ENCODE measurements at places on chromosomes 16 and 17.
A peak's percentile ranks its signal among the peaks of the same experiment; 100 is the strongest.

- no peak for DNase-seq
These were observed 15.1 kb downstream of the CRK start for GRCh38 chr17:1440921-1441320.

GRCh38 chr16:56637814-56638750 is at the start of gene MT1A:
TSS of gene MT1A (plus strand) at chr16:56638666. CDS start at chr16:56638739, 73 bp downstream.
- no peak for DNase-seq

- no peak for DNase-seq
These were observed 48.1 kb downstream of the KSR1 start for GRCh38 chr17:27504188-27504995.

DNA sequence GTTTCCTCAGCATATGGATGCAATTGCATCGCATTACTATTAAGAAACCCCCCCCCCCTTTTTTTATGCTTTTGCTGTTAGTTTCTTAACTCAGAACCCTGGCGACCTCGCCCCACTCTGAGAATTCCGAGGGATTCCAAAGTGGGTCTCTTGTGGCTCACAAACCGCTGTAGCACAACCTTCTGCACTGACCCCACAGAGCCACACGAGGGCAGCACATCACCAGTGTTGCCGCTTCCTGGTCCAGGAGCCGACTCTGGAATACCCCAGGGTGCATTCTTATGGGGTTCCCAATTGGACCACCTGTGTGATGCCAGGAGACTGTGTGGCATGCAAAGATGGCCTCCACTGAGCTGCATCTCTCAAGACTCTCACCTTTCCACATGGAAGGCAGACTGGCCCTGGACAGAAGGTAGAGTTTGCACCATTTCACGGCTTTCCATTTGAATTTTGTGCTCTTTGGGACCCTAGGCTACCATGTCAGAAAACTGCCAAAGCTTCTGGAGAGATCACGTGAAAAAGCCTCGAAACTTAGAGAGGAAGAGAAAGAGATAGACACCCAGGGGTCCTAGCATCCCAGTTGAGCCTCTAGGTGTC is 432.7 kb upstream of the ASIC2 start:
- DNase-seq, result peak; percentile 4

DNA sequence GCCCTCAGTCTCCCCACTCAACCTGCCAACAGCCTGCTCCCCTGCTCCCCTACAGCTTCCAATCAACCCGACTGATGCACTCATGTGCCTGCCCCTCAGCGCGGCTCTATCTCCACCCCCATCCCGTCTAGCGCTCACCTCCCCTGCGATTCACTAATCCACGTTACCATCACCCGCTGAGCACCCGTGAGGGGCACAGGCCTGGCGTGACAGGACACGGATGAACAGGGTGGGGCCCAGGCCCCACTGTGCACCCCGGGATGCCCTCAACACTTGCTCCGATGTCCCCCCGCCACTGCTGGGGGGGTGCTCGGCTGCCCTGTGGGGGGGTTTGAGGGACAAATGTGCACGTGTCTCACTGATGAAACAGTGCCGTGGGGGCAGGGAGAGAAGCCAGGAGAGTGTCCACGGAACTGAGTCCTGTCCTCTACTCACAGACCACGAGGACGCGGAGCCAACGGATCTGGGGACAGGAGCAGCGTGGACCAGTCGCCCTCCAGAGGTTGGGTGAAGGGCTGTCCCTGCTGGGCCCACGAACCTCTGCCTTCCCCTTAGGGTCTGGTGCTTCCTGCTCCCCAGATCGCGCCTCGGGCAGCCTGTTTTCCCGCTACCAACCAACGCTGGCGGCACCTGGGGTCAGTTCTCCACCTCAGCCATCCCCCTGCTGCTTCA is 66.7 kb downstream of the RPH3AL start:
- DNase-seq, result no peak

DNA sequence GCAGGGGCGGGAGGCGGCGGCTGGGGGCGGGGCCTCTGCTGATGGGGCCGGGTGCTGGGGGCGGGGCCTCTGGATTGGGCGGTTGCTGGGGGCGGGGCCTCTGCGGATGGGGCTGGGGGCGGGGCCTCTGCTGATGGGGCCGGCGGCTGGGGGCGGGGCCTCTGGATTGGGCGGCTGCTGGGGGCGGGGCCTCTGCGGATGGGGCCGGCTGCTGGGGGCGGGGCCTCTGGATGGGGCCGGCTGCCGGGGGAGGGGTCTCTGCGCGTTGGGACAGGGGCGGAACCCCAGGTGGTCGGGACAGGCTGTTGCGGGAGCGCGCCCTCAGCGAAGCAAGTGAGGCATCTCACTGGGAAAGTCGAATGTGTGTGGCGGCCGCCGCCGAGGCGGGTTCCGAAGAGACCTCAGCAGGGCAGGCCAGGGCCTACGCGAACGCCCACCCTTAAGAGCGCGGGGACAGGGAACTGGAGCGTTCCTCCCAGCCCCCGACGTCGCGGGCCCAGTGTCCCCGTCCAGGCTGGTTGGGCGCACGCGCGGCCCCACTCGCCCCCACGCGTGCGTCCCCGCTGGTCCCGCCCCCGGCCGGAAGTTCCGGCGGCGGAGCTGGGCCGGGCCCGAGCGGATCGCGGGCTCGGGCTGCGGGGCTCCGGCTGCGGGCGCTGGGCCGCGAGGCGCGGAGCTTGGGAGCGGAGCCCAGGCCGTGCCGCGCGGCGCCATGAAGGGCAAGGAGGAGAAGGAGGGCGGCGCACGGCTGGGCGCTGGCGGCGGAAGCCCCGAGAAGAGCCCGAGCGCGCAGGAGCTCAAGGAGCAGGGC is at the start of gene STUB1:
Gene STUB1, plus strand, starts transcription at position 597 of the 811 bp plus-strand sequence. Its CDS starts 116 bp downstream, at position 713.
- DNase-seq, result peak; percentile 84

GRCh38 chr17:30524847-30525246 is 47.6 kb downstream of the GOSR1 start:
- DNase-seq, result no peak

DNA sequence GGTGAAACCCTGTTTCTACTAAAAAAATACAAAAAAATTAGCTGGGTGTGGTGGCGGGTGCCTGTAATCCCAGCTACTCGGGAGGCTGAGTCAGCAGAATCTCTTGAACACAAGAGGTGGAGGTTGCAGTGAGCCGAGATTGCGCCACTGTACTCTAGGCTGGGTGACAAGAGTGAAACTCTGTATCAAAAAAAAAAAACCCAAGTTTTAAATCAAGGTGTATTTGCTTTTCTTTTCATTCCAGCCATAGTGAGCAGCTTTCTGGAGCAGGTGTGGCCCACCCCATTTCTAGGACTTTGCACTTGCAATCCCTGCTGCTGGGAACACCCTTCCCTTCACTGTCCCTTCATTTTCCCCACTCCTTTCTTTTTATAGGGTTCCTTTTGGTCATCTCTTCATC is 28.8 kb downstream of the TMEM238L start:
- DNase-seq, result no peak

DNA sequence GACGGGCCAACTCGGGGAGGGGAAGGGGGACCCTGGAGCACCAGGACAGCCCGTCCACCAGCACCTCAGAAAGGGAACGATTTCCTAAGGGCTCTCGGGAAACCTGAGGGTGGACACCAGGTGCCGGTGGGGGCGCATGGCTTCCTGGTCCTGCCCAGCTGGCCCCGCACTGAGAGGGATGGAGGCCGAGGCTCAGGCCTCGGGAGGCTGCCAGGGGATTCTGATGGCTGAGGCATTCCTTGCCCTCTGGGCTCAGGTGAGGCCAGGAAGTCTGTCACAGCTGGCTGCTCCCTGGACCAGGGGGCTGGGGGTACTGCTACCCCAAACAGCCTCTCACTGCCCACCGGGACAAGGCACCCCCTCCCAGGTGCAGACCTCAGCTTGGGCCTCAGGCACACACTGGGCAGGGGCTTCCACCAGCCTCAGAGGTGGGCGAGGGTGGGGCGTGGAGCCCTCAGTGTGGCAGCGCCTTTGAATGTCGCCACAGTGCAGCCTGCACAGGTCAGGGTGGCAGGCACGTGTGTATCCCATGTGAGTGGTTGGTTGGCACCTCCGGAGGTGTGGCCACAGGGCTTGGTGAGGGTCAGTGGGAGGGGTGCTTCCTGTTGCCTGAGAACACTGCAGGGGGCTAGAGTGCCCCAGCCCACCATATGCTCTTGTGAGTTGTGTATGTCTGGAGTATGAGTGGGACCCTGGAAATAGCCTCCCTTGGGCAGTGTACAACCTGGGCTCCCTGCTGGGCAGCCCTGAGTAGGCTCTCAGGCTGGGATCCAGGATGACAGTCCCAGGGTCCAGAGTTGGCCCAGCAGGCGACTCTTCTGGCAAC is 3.9 kb upstream of the FSCN2 start:
- DNase-seq, result no peak

DNA sequence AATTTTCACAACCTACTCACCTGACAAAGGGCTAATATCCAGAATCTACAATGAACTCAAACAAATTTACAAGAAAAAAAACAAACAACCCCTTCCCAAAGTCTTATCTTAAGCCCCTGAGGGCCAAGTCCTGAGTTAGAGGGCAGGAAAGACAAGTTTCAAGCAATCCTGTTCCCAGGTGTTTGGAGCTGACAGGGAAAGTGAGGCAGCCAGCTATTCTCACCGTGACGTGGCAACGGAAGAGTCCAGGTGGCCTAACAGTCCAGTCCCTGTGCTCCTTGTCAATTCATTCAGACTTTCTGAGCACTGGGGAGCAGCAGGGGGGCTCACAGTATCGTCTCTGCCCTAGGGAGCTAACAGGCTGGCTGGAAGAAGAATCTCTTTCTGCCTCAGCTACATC is 89.7 kb upstream of the RCVRN start:
- DNase-seq, result no peak

- no peak for DNase-seq
These were observed 8.0 kb upstream of the MYH13 start for GRCh38 chr17:10380631-10381408.

GRCh38 chr16:48121276-48121675 is 34.5 kb downstream of the ABCC12 start:
- DNase-seq, result no peak

DNA sequence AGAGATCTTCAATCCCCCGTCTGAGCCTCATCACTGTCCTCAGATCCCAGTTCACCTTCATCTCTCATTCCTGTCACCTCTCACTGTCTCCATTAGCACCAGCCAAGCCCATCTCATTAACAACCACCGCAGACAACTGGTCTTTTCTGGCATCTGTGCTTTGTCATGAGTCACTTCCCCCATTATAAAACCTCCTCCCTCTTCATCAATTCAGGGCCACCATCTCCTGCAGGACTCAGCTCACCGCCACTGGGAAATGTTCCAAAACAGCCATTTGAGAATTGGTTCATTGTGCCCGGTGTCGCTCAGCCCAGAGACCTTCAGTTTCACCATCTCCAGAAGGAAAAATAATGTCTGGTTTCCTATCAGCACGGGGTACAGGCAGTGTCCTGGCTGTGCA is 56.9 kb upstream of the TEKT3 start:
- no peak for DNase-seq

GRCh38 chr17:6856051-6856450 is 24.5 kb upstream of the TEKT1 start:
- DNase-seq, result no peak

DNA sequence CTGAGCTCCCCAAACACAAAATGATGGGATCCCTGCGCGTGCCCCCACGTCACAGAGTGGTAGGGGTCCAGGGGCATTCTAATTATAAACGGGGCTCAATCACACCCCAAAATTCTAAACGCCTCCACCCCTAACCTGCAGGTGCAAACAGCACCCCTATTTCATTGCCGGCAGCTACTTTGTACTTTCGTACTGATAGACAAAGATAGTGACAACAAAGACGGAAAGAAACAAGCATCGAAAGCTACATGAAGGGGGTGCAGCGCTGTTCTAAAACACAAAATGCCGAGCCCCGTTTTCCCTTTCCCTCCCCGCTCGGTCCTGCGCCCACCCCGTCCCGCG is 13.9 kb downstream of the MIS12 start:
- DNase-seq, result no peak

- DNase-seq, result no peak
These were observed 3.3 kb upstream of the AXIN2 start for GRCh38 chr17:65564793-65565192.

GRCh38 chr16:9446471-9447194 is 355.2 kb downstream of the HAPSTR1 start:
- DNase-seq, result no peak

GRCh38 chr16:77117707-77118106 is 73.3 kb upstream of the MON1B start:
- DNase-seq, result no peak

- DNase-seq, result no peak
These were observed 357.5 kb downstream of the C16orf95 start for GRCh38 chr16:86959729-86960128.

DNA sequence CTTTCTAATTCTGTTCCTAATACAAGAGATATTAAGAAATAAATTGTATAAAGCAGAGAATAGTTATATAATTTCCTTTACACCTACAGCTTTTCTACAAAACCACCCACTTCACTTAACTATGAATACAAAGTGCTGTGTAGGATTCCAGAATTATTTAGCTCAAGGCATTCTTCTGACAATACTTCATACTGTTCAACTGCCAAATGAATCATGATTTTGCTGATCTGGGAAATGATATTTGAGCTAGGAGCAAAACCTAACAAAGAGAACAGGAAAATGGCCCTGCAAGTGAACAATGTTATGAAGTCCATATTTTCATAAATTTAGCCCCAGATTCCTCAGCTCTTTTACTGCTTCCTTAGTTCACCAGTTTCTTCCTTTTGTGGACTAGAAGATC is 12.9 kb downstream of the BBS2 start:
- no peak for DNase-seq

DNA sequence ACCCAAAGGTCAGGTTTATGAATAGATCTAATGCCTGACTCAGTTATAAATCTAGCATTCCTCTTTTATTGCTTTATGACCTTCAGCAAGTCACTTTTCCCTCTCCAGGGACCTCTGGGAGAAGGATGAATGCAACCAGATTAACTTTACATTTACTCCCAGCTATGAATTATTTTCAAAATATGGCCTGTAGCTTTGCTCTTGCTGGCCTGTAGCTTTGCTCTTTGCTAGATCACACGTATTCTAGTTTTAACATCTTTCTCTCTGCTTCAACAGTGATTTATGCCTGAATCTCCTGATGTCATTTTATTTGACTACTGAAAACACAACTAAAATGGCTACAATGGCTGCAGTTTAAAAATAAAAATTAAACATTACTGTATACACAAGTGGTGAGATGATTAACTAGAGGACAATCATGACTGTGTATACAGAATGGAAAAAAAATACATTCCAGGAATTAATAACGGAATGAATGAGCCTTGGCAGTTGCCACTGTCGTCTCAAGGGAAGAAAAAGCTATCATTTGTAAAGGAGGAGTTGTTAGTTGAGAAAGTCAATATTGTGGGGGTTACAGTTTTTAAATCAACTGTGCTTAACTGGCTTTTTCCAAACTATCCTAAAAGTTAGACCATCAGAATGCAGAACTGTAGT is 434.5 kb upstream of the GOT2 start:
- DNase-seq, result no peak

DNA sequence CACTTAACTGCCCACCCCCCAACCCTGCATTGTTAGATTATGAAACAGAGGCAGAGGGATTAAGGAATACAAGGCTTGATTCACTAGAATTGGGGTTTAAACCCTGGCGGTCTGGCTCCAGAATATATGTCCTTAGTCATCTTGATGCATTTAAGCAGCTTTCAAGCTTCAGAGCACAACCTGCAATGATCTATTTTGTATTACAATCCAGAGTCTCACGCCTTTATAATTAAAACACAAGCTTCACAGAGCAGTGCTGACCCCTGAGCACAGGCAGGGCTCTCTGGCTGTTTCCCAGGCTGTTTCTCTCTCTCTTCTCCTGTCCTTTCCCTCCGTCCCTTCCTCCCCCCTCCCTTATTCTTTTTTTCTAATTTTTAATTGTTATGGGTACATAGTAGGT is 209.1 kb downstream of the SPECC1 start:
- no peak for DNase-seq

GRCh38 chr16:53073022-53073421 is 18.2 kb downstream of the CHD9 start:
- DNase-seq, result no peak

- no peak for DNase-seq
These were observed 157.3 kb downstream of the KIF2B start for GRCh38 chr17:53979991-53980390.

Measured in activated gamma-delta T cell treated with Interleukin-2 at 50 U/mL for 16 hours (primary cell).